SK-MEL-5 (cell line): ENCODE measurements at places on chromosomes 6 and 20.

GRCh38 chr6:137216875-137217553 lies 2.2 kb downstream of the IFNGR1 start:
- DNase-seq: no peak

DNA sequence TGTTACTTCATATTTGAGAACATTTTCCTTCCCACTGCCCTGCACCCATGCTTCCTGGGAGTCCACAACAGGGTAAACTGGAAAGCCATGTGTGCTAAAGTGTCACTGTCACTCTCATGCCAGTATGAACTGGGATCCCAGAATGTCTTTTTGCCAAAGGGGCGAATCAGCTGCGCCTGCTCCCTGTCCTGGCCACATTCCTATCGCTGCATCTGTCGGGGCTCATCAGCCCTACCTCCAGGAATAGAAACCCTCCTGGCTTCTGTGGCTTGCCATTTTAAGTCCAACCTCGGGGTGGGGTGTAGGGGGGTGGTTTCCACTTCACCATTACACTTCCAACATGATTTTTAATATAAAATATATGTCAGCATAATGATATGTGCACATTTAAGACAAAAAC lies 933 bp downstream of the KLHL31 start:
- no peak for DNase-seq

DNA sequence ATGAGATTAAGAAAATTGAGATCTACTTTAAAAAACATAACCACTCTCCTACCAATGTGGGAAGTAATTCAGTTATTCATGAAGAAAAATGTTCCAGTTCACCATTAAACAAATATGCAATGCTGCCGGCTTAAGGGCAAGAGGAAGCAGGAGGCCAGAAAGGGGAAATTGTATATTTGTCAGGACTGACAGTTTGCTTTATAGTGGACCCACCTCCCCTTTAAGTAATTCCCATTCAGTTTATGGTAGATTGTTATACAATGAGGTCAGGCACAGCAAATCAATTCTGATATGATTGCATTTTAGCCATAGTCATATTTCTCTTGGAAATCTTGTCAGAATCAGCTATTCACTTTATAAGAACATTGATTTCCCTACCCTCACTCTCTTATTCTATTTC lies 547.8 kb downstream of the FRK start:
- no peak for DNase-seq

- peak; percentile 57 for DNase-seq
These were observed 4.5 kb upstream of the SYS1 start for GRCh38 chr20:45358282-45359068.

DNA sequence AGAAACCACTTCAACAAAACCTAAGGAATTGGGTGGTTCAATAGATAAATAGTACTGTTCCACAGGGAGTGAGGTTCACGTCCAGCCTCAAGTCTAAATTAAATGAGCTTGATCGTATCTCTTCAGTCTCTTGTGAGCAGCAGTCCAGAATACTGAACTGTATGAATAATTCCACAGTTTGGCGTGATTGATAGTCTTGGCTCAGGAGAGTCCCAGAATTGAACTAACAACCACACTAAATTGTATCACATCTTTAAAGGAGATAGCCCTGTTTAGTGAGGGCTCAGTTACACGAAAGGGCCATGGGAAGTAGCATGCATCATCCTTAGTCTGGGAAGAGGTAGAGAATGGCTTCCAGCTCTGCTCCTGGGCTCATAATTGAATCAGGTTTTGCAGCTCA lies 224.6 kb downstream of the PACRG start:
- no peak for DNase-seq
